ENCODE measurements at places on chromosomes 7 and 10.
A peak's percentile ranks its signal among the peaks of the same experiment; 100 is the strongest.

GRCh38 chr10:94213001-94213530 lies 149.7 kb downstream of the NOC3L start:
- no peak for DNase-seq

DNA sequence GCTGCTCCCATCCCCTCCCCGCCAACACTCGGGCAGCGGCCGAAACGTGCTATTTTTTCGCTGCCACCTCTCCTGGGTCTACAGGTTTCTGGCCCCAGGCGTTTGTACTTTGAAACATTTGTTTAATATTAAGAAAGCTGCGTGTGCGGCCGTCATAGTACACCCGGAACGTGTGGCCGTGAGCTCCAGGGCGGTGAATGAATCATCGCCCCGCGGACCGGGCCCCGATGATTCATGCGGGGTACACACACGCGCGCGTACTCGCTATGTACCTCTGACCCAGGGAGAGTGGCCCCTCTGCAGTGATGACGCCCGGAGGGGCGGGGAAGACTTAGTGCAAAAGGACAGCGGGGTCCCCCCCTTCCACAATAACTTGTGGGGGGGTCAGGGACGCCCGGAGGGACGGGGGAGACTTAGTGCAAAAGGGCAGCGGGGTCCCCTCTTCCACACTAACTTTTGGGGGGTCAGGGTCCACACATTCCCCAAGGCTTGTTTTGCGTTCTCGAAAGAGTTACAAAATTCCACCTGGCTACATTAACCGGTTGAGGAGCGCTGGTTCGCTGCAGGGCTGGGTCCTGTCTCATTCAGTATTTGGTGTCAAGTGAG lies 56.5 kb upstream of the PCGF5 start:
- DNase-seq = peak; percentile 73

DNA sequence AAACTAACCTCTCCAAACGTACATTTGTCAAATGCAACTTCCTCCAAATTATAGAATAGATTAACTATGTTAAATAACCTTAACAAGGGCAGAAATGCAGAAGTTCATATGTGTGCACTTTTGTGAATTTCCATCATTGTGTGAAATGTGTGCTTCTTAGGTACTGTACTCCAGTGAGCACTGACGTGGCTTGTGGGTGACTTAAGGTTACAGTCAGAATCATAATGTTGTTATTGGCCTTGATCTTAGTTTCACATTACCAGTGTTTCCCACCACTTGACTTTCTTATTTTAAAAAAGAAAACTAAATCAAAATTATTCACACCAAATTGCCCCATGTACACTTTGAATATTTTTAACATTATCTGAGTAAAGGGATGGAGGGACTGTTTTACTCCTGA lies 155.1 kb upstream of the FZD8 start:
- DNase-seq = no peak

- no peak for DNase-seq
These were observed 61.7 kb upstream of the PAX2 start for GRCh38 chr10:100683545-100684300.

- no peak for DNase-seq
These were observed 79.3 kb upstream of the MEOX2 start for GRCh38 chr7:15765753-15766152.

GRCh38 chr10:117216611-117217195 lies 19.4 kb downstream of the KCNK18 start:
- DNase-seq = peak; percentile 11

DNA sequence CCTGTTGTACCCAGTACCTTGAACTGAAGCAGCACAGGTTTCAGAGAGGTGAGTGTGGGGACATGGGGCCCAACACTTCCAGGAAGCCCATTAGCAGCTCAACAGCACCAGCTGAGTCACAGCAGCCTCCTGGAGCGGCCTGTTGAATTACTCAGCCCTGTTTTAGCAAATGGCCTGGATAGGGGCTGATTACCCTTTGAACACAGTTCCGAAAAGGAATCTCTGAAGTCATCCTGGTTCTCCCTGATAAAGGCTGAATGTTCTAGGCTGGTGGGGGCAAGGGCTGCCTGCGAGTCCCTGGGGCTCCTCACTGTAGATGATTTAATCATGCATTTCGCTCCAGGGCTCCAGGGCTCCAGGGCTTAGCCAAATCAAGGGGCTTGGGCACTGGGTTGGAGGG lies 287.5 kb downstream of the GRID1 start:
- no peak for DNase-seq

GRCh38 chr10:72598769-72599701 lies 26.8 kb downstream of the MICU1 start:
- DNase-seq = no peak

- no peak for DNase-seq
These were observed 56.3 kb upstream of the ZPBP start for GRCh38 chr7:50149369-50149768.

DNA sequence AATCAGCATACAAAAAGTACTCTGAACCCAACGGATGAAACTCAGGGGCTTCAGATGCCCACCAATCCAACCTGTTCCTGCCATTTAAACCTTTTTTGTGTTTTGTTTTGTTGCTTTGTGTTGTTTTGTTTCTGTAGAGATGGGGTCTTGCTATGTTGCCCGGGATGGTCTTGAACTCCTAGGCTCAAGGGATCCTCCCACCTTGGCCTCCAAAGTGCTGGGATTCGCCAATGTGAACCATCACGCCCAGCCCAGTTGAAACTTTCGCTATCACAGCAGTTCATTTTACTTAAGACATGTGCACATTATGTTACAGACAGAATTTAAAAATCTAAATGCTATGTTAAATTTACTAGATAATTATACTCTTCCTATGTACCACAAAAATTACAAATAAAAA lies 101.6 kb downstream of the SKIDA1 start:
- DNase-seq = no peak

DNA sequence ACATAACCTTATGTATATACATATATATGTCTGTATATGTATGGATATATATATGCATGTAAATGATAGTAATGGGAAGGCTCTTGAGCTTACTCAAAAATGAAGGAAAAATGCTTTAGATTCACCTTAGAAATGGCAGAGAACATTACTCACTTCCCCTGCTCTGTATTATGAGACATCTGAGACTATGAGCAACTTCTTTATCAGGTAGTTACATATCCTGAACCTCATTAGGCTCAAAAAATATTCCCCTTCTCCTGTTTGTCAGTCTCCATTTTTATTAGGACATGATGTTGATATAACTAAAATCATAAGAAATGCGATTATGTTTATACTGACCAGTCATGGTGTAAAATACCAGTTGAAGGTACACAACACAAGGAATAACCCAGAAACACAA lies 800.1 kb upstream of the ZWINT start:
- DNase-seq = no peak

- no peak for DNase-seq
These were observed 655.9 kb downstream of the SDK1 start for GRCh38 chr7:3956949-3957348.

DNA sequence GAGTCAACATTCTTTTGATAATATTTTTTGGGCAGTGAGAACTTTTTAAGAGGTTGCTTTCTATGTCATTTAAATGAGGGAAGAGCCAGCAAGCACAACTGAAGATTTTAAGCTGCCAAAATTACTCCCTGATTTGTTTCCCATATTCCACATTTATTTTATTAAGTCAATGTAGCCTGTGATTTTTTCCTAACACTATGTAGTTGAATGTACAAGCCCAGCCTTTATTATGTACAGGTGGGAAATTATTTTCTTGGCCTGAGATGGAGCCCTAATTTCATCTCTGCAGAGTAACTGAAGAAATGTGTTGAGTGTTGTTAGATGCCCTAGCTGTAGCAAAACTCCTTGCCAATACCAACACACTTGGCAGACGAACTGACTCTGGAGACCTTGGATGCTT lies 83.1 kb upstream of the MINDY3 start:
- no peak for DNase-seq

DNA sequence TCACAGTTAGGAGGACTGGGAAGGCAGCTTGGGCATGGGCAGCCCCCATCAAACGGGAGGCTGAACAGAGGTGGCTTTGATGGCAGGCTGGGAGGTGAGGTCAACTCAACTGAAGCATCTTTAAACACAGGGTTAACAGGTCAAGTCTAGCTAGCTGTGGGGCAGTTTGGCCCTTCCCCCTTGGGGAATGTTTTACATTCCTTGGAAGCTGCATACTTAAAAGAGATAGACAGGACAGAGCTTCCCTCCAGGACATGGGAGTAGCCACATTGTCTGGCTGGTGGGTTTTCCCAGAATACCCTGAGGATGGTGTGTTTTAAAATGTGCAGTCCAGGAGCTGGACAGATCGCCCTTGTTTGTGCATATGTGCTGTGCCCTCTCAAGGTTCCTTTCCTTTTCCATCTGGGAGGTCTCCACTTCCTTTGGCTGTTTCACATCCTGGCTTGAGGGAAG lies 6.8 kb upstream of the RASSF4 start:
- DNase-seq = peak; percentile 38

DNA sequence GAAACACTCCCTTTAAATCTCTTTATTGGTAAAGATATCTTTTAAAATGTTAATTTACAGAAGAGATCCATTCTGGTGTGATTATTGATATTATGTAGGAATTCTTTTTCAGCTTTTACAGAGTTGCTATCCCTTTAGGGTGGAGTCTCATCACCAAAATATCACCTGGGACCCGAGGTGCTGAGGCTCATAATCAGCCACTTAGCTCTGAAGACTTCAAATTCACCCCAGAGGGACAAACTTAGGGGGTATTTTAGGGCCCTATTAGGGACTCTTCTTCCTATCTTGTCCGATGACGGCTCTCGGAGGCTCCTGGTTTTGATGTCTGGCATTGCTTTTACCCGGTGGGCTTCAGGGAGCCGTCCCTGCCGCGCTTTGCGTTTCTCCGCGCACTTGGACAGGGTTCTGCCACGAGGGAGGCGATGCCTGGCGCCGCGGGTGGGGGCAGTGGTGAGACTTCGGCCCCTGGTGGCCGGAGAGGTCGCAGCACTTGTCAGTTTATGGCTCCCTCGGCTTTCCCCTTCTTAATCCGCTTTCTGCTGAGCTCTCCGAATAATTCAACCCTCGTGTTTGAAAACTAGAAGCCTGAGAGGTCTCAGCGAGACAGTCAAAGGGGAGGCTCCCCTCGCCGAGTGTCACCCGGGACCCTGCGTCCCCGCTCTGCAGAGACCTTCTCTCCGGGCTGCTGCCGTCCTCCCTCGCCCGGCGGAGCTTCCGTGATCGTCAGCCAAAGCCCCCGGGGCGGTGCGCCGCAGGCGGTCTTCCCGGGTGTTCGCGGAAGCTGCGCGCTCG lies 27.8 kb downstream of the RBM20 start:
- DNase-seq = peak; percentile 47

- no peak for DNase-seq
These were observed 28.4 kb downstream of the MKI67 start for GRCh38 chr10:128097783-128098182.
